ENCODE measurements at places on chromosomes 6 and 20.

DNA sequence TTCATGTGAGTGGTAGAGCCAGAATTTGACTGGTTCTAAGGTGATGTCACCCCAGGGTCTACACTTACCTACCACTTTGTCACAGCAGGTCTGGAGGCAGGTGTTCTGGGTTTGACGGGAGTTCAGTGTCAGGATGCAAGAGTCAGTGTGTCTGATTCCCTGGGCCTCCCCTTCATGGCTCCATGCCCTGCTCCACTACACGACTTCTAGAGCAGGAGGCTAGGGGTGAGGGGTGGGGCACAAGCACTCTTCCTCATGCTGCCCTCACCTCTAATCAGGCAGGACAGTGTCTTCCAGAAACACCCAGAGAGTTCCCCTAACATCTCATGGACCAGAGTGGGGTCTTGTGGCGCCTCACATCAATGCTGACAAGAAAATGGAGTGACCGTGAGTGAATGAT, 118.2 kb downstream of the CDC5L start:
- no peak for DNase-seq

- DNase-seq, result peak; percentile 44
Measured at GRCh38 chr20:1674361-1674760, 16.8 kb upstream of the SIRPG start.

DNA sequence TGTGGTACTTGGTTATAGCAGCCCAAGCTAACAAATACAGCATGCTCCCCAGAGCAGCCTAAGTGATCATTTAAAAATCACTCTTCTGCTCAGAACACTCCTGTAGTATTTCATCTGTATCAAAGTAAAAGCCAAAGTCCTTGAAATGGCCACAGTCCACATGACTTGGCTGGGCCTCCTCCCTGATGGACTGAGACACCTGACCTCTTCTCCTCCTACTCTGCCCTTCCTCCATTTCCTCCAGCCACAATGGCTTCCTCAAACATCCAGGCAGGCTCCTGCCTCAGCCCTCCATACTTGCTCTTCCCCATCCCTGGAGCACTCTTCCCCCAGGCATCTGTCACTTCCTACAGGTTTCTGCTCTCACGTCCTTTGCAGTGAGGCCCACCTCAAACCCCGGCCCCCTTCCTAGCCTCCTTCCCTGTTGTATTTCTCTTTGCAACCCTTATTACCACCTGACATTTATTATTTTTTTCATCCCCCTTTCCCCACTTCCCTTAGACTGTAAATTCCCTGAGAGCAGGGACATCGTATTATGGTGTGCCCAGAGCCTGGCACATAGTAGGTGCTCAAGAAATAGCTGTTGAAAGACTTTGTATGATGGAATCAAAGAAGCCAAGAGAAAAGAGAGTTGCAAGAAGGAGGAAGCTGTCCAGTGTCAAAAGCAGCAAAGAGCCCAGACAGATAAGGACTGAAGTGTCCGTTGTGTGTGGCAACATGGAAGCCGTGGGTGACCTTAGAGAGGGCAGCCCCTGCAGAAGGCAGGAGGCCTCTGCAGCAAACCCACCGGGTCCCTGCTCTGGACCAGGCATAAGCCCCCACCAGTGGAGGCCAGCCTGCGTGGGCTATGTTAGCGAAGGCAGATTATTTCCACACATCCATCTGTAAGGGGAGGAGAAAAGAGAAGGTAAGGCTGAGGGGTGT, 87.5 kb downstream of the TRERF1 start:
- no peak for DNase-seq

DNA sequence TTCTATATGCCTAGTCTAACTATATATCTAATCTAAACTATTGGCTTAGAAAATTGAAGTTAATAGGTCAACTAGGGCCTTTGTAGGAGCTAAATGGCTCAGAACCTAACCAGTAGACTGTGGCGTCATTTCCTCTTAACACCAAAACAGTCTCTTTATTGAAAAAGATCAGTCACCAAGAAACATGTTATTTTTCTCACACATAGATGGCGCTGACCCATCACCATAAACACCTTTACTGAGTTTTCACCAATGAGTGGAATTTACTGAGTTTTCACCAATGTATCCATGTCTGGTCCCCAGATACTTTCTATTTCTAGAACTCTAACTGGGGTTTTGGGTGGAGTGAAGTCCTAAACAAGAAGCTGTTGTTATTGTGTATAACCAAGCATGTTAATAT, 636.0 kb downstream of the BCKDHB start:
- DNase-seq, result no peak

DNA sequence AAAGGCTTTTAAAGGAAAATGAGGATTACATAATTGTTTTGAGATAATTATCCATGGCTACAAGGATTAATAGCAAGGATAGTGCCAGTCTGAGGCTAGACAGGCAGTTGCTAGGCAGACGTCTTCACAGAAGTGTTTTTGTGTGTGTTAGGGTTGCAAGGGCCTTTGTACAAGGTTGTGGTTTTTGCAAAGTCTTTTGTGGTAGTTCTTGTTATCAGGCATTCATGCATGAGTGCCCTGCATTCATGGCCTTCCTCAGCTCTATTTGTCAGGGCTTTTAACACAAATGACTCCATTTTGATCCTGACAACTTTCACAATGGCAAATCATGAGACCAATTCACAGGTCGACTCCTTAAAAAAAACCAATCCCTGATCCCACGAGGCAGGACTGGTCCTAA, 68.1 kb upstream of the TXNDC5 start:
- DNase-seq, result no peak

DNA sequence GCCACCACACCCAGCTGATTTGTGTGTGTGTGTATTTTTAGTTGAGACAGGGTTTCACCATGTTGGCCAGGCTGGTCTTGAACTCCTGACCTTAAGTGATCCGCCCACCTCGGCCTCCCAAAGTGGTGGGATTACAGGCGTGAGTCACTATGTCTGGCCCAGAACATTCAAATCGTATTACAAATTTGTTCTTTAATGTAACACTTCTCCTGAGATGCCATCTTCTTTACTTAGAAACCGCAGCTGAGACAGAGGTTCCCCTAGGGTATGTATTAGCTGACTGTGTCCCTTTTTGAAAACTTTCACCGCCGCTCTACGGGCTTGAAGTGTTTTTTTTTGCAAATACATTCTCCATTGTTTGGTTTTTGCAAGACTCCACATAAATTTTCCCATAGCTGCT, 62.6 kb downstream of the TOX2 start:
- DNase-seq, result no peak

GRCh38 chr20:56631990-56632327, 2.9 kb downstream of the TFAP2C start:
- no peak for DNase-seq
